Cortex of kidney (tissue), 1 donor: ENCODE measurements at places on chromosomes 7 and 10.

GRCh38 chr7:51647486-51647885, 330.9 kb upstream of the COBL start:
- no peak for DNase-seq

DNA sequence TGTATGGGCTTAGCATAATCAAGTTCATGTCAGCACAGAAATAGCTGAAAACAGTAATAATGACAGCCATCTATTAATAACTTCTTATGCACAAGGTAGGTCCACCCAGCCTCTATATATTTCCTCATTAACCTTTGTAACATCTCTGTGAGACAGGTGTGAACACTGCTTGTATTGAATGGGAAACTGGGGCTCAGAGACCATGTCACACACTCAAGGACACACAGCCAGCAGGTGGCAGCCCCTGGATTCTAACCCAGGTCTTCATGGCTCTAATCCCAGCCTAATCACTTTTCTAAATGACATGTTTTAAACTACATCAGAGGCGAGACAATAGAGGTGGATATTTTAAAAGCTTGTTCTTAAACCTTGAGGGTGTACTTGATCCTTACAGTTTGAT, 591.4 kb downstream of the PARD3 start:
- no peak for DNase-seq

GRCh38 chr10:12360461-12360860, 11.1 kb downstream of the CAMK1D start:
- DNase-seq: no peak

DNA sequence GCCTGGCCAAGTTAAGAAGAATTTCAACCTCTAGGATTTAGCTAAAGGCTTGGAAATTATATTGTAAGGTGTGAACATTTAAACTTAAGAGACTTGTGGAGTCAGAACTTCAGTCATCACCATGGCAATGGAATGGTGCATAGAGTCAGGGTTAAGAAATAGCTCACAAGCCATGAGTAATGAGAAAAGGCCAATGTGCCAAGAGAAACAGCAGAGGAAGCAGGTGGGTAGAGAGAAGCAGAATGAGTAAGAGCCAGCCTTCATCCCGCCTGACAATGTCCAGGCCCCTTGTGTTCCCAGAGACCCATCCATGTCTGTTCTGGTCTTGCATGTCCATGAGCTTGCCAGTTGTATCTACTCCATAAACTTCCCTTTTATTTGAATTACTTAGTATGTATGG, 62.6 kb upstream of the TBX20 start:
- no peak for DNase-seq

DNA sequence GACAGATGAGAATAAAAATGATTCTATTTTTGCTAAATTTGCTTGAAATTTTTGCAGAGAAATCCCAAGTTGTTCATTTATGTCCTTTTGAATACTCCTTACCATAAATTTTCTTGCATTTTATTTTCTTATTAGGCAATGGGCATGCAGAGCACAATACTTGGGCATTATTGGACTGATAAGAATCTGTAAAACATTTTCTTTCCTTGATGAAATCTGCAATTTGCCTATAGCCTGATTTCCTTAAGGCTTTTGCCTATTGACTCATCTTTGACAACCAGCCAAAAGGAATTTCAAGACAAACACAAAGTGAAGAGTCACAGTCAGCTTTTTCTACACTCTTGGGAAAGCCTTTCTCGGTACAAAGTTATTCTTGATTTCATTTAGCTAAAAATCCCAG, 30.5 kb upstream of the GNAT3 start:
- no peak for DNase-seq

- DNase-seq: no peak
Measured at GRCh38 chr7:24917510-24918239, 62.3 kb downstream of the OSBPL3 start.

DNA sequence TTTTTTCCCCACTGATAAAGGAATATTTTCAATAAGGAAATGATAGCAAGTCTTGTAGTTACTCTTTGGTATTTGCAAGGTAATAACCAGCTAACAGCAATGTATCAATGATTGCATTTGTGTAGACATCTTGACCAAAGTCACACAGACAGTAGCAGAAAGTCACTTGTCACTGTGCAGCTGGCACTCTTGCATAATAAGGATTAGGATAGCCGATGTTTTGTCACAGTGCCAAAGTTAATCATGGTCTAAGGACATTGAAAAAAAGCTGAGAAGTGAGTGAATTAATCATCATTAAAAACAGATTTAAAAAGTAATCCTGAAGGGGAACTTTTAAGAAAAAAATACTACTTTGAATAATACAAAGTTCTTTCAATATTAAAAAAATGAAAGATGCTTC, 834.3 kb upstream of the C7orf33 start:
- DNase-seq: no peak

- DNase-seq: no peak
Measured at GRCh38 chr10:32950591-32951108, 7.4 kb downstream of the ITGB1 start.

GRCh38 chr10:116771959-116772585, 29.7 kb upstream of the HSPA12A start:
- no peak for DNase-seq

GRCh38 chr7:46444256-46444655, 523.2 kb upstream of the IGFBP3 start:
- DNase-seq: no peak

- DNase-seq: no peak
Measured at GRCh38 chr10:63267414-63268148, 134.5 kb downstream of the NRBF2 start.

DNA sequence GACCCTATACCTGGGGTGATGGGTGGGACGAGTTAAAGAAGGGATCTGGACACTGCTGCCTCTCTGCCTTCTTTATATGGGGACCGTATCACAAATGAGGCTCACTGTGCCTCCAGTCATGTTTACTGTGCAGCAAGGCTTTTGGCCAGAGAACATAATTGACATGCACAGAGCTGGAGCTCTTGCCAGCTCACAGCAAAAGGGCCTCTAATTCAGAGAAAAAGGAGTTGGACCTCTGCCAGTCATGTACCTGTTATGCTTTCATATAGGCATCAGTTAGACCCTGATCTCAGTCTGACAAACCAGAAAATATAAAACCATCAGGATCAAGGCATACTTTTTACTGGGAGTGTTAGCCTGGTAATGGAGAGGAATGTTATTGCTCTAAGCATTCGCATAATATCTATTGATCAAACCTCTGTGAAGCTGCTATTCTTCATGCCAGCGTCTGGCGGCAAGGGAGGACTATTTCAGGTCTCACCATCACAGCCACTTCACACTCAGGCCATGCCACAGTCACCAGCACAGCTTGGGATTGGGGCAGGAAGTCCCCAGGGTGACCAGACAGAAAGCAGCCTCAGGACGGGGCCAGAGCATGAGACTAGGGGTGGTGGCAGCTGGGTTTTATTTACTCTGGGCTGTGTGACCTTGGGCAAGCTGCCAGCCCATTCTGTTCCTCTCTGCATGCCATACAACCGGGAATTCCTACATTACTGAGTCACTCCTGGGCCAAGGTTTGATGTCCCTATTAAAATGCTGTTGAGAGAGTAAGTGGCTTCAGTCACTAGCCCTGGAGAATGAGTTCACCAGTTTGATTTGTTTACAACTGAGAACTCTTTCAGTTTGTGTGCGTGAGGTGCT, 90.1 kb downstream of the NPSR1 start:
- no peak for DNase-seq

DNA sequence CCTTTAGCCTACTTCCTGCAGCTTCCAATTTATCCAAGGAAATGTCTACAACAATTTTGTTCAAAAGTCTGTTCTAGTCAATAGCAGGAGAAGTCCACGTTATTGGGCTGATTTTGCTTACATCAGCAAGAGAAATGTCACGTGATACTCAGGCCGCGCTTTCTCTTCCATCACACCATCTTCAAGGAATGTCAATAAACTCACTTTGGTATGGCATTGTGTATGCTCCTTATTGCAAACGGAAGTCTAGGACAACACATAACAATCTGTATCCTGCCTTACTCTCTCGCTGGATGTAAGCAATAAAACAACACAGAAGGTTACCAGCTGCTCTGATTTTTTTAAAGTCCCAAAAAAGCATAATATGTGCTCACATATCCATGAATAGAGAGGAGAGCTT, 17.1 kb upstream of the STK17A start:
- DNase-seq: no peak

DNA sequence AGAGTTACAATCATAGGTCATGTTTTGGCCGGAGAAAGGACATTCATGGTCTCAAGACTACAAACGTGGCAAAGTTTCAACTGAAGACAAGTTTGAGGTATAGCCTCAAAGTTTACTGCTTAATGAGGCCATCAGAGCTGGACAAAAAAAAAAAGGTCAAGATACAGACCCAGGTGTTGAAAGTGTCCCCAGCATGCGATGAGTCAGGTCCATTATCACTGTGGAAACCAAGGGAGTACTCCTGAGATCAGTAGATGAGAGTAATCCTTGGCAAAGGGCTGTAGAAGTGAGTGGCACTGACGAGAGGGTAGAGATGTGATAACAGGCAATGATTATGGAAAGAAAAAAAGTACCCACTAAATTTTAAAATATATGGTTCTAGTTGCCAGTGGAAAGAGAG, 80.1 kb upstream of the LRRN3 start:
- no peak for DNase-seq

DNA sequence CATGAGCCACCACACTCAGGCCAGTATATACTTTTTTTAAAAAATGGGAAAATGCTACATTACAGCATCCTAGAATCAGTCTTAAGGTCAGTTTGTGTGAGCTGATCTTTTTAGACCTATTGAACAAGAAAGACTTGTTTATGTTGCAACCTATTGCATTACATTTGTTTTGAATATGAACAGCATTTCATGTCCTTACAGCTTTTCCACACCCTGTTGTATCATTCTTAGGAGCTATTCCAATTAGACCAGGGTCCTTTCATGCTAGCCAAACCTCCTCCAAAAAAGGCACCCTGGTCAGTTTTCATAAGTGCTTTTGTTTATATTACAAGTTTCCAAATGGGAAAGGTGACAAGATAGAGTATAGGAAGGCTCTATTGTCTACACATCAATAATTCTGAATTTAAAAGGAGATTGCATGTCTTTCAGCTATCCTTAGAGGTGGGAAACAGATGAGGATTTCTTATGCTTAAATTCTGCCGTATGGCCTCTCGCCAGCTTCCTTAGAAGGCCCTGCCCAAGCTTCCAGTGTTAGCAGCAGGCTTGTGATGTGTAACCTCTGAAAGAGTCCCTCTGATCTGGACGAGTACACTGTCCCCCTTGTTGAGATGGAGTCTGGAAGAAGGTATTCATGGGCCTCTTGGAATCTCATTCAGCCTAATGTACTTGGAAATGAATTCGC, 171.9 kb downstream of the OTUD1 start:
- DNase-seq: no peak

DNA sequence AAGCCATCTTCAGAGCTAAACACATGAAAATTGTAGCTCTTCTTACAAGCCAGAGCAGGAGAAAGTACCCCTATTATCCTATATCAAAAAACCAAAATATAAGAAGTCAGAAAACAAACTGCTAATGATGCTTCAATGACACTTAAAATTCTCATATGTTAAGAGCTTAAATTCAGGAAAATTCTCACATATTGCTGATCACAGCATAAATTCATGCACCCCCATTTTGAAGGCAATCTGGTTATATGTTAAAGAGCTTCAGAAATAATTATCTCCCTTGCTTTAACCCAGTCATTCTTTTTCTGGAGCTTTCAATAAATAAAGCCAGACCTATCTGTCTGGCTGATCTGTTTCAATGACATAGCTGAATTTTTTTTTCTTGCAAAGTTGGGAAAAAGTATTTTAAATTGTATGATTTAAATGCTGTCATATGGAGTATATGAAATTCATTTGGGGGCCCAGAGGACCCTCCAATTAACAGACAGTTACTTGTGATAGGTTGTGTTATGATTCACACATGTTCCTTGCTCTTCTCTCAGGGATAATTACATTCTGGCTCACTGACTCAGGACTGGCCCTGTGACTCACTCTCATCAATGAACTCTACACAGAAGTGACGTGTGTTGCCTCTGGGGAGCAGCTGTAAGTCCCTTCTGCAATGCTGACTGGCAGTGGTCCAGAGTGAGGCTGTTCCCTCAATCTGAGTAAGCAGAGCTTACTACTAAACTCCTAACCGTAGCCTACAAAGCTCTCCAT, 85.2 kb downstream of the HGF start:
- no peak for DNase-seq

DNA sequence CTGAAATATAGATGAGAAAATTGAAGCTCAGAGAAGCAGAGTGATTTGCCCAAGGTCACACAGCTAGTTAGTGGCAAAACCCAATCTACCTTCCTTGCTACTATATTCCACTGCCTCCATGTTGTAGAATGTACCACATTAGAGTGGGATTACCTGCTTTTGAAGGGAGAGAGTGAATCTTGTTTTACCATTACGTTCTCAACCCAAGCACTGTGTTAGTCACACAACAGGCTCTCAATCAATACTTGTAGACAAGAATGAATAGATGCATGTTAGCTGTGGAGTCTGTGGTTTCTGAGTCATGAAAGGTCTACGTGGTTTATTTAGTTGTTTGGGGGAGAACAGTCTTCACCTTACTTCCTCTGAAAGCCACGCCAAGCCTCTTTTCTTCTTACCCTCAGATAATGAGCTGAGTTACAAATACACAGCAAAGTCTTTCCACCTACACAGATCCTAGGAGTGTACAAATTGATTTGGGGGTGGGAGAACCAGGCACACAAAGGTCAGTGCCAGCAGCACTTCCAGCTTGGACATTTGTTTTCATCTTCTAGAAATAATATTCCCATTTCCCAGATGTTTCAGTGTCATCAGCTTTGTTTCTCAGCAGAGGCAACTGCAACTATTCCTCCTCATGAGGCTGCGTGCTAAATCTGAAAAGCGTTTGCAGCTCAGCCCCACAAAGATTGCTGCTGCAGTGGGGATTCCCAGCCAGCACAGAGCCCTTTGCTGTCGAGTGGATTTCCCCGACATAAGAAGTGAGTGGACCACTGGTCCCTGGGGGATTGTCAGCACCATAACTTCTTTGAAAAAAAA, 71.5 kb upstream of the ADO start:
- DNase-seq: no peak

GRCh38 chr10:75071756-75072155, 39.7 kb upstream of the SAMD8 start:
- DNase-seq: no peak

DNA sequence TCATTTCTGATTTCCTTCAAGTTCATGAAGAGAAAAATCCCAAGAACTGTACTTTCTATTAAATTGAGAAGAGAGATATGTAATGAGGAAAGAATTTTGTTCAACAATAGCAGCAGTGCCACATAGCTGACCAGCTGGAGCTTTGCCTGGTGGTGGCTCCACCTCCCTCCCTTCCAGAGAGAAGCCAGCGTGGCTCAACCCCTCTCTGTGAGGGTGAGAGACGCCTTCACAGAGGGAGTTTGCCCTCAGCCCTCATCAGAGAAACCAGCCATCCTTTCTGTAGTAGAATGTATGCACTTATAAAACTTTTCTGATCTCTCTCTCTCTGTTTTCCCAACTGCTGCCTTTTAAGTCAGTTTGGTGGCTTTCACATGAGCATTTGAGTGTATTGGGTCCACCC, 20.5 kb upstream of the COL1A2 start:
- DNase-seq: no peak
